Epithelial cell of proximal tubule (primary cell): ENCODE measurements at places on chromosomes 7 and 10. TPM values are rescaled to one million over a fixed set of nuclear protein-coding genes. Genes with fewer than 3 reads are reported as not detected.

The GHRHR gene
- total RNA-seq = not detected in 2 replicates

The ACTL6B gene
- not detected in 2 replicates for total RNA-seq

GRCh38 chr10:5014936-5015335 is 11.3 kb upstream of the AKR1C2 start:
- DNase-seq = no peak

GRCh38 chr10:118754229-118754555 is 578 bp downstream of the CACUL1 start:
- DNase-seq = no peak
